Astrocyte of the cerebellum (primary cell): ENCODE measurements at places on chromosomes 1 and 21.

DNA sequence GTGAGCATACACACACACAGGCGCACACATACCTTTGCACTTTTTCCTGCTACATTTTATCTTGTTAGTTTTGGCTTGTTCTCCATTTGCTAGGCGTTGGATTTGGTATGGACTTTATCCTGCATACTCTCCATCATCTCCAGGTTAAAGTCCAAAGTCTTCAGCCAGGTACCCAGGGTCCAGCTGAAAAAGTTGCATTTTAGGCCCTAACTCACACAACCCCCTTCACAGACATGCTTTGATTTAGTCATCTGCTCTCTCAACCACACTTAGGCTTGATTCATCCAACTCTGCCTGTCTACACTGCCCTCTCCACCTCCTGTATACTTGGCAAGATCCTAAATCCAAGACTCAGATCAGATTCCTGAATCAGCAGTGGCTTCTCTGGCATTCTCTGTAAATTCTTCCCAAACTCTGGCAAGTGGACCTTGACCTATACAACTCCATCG, 10.7 kb upstream of the LAMB3 start:
- no peak for DNase-seq

DNA sequence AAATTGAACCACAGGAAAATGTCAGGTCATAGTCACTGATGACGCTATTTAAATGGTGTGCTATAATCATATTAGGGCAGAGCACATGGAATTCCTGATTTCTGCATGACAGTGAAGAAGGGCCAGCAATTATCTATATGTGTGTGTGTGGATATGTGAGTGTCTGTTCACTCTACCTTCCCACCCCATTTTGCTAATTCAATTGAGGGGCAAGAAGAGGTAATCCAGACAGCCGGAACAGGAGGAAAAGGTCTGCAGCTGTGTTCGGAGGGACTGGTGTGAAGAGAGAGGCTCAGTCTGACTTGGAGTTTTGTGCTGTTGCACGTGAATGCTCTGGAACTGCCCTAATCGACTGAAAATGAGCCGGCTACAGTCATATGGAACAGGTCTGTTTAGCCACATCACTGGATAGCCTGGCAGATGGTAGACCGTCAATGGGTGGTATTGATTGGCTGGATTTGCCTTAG, 5.1 kb upstream of the ELAVL4 start:
- no peak for DNase-seq

DNA sequence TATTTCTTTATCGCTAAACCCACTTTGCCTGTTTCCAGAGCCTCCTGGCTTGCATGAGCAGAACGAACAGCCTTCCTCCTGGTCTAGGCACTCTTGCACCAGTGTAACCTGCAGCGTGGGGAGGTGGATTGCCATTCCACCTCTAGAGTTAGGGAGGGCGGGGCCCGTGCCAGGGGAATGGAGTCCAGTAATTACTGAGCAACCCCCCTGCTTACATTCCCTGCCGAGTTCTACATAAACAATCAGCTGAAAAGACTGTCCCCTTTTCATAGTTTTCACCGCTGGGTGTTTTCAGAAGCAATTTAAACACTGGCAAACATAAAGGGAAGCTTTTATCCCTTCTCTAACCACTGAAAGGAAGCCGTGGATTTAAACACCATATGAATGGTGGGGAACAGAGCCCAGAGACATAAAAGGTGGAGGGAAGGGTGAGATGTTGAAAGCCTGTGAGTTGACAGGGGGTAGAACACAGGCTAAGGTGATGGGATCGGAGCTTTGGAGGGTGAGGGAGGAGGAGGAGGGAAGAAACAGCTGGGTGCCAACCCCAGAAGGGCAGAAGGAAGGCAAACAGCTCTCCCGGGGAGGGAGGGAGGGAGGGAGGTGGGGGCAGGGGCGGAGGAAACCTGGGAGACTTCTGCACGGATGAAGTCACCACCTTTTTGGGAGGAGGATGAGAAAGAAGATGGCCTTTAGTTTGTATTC, 68.0 kb upstream of the WDR26 start:
- DNase-seq: no peak

DNA sequence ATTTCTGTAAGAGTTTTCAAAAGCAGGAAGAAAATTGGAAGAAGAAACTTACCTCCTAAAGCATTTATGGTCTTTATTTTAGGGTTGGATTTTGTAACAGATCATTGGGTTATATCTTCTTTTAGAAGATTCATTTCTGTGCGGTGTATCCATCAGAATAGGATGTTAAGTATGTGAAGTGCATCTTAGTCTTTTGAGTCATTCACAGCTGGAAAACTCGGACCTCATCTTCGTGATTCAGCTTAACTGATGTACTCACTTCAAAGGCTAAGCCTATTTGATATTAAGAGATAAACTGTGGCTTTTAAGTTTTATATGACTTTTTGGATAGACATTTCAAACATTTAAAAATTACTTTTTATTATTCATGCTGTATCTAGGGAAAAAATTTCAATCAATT, 56.3 kb downstream of the GIPC2 start:
- peak; percentile 67 for DNase-seq

GRCh38 chr1:116983678-116984077, 17.9 kb upstream of the CD101 start:
- DNase-seq: no peak

DNA sequence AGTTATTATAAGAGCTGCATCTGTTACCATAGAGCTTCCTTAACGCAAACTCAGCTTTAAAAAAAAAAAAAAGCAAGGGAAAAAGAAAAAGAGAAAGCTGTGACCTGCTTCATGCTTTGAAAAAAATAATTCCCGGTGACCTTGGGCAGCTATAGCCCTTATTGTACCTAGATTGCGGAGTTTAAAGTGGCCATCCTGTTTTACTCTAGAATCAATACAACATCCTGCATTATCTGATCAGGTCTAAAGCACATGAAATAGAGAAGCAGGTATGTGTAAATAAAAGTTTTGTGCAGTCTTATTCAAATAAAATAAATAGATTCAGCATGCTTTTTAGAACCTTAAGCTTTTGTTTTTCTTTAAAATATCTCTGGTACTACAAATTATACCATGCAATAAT, 126.8 kb upstream of the KIAA1614 start:
- DNase-seq: no peak

DNA sequence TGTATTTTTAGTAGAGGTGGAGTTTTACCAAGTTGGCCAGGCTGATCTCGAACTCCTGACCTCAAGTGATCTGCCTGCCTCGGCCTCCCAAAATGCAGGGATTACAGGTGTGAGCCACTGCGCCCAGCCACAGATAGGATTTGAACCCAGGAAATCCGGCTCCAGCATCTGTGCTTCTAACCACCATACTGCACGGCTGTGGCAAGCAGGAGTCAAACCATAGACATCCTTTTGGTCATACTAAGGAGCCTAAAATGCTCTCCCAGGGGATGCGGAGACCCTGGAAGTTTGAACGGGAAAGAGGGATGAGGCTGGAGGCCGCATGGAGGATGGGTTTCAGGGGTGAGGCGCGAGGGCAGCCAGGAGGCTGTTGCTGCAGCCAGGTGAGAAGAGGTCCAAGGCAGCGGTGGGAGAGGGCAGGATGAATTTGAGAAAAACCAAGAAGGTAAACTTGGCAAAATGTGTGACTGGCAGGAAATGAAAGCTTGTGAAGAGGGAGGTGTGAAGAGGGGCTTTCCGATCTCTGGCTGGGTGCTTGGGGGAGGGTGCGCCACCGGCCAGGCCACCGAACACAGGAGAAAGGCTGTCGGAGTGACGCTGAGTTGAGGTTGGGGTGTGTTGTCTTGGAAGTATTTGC, 24.0 kb upstream of the CDK18 start:
- DNase-seq: no peak

- DNase-seq: no peak
Measured at GRCh38 chr1:9603766-9604753, 15.3 kb downstream of the TMEM201 start.

GRCh38 chr1:159084867-159085266, 8.3 kb upstream of the AIM2 start:
- DNase-seq: no peak

GRCh38 chr1:164699815-164700491, 141.0 kb downstream of the PBX1 start:
- DNase-seq: no peak

DNA sequence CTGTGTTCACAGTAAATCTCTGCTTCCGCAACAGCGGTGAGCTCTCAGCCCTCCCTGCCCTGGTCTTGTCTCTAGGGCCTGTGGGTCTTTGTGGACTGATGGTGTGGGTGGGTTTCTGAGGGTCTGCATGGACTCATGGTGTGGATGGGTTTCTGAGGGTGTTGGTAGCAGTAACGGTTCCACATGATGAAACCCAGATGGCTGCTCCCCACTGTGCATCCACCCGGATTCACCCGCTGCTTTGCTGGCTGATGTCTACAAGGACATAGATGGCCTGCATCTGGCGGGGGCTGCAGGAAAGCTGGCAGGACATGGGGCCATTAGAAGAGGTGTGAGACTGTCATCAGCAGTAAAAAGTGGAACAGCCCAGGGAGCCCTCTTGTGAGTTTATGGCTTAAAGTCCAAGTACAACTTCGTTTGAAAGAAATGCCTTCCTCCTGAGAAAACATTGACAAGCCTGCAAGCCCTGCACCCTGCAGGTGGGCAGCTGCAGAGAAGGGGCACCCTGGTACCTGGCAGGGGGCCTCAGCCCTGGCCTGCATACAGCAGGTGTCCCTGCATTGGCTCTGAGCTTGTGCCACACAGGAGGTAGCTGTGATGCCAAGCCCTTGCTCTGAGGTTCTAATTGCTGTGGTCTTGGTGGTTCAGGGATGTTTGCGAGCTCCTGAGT, 156.9 kb upstream of the COL6A1 start:
- no peak for DNase-seq

GRCh38 chr1:221923929-221924598, 182.2 kb upstream of the DUSP10 start:
- DNase-seq: no peak

GRCh38 chr1:180182643-180183311, 28.1 kb downstream of the QSOX1 start:
- DNase-seq: no peak

DNA sequence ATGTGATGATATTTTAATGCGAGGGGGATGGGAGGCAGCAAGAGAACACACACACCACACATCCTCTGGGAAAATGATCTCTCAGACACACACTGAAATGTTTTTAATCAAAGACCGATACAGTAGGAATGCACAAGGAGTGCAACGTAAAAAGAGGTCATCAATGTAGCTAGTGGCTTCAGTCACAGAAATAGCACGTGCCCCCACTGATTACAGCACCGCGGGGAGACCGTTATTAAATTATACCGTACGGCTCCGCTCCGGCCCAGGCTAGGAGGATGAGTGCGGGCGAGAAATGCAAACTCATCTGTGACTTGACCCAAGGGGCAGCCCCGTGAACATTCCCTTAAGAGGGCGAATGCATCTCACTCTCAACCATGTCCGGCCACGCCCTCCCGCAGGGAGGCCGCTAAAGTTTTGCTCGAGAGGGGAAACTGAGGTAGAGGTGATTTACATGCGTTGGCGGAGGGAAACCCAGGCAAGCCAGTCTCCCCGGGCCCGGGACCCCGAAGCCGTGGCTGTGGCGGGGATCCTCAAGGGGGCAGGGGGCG, 552 bp downstream of the UBR4 start:
- DNase-seq: no peak

GRCh38 chr1:244968881-244969280, 104.5 kb upstream of the HNRNPU start:
- DNase-seq: no peak

GRCh38 chr1:29736582-29737188, 500.4 kb downstream of the PTPRU start:
- peak; percentile 67 for DNase-seq

DNA sequence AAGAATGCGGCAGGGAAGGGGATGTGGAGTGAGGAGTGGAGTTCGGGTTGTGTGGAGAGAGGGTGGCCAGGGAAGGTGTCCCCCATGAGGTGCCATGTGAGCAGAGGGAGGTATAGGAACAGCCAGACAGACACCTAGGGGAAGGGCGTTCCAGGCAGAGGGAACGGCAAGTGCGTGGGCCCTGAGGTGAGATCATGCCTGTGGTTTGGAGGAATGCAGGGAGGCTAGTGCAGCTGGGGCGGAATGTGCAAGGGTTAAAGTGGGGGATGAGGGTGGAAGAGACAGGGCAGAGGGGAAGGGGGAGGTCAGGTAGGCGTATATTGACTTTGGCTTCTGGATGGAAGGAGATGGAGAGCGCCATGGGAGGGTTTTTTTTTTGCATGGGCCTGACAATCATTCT, 31.6 kb upstream of the PADI6 start:
- no peak for DNase-seq

GRCh38 chr1:22562584-22563583, at the start of gene EPHA8:
EPHA8 (plus strand) TSS chr1:22563489; CDS start chr1:22563636, 147 bp downstream.
- DNase-seq: no peak
